ENCODE measurements at places on chromosomes 7 and 10. TPM values are rescaled to one million over a fixed set of nuclear protein-coding genes. Genes with fewer than 3 reads are reported as not detected.

DNA sequence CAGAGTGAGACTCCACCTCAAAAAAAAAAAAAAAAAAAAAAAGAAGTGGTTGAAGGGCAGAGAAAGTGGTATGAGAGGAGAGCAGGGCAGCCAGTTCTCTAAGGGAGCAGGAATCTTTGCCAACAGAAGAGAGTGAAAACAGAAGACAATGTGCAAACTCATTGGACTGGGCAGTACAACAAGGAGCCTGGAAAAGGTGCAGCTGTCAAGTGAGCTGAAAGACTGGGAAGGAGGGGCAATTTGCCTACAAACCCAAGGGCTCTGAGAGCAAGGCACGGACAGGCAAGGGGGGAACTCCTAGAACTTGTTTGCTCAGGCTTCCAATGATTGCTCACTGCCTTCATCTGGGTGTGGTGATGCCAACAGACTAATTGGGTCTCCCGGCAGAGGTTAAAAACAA, 9.5 kb downstream of the ACTR1A start:
- DNase-seq = no peak

DNA sequence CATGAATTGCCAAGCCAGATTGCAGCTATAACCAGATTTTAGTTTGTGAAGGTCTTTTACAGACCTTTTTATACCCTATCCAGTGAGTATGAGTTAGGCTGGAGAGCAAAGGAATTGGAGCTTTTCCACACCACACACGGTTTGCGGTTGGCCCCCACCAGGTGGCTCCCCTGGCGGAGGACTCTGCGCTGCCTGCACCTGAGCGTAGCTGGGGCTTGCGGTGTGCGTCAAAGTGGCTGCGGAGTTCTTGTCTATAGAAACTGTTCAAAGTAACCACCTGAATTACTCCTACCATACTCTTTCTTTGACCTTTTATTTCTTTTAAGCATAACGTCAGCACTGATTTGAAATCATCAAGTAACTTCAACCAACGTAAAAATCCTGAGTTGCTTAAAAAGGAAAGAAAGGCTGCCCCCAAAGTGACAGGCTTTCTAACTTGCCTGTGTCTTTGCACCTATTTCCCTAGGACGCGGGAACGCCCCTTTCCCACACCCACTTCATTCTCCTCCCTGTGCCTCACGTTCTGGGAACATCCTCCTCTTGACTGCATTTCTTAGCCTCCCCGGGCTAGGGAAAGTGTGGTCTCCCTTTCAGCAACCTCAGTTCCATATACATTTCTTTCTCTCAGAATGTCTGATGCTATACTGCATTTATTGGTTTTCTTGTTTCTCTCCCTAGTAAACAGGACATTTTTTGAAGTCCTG, 47.6 kb upstream of the TMEM72 start:
- DNase-seq = no peak

DNA sequence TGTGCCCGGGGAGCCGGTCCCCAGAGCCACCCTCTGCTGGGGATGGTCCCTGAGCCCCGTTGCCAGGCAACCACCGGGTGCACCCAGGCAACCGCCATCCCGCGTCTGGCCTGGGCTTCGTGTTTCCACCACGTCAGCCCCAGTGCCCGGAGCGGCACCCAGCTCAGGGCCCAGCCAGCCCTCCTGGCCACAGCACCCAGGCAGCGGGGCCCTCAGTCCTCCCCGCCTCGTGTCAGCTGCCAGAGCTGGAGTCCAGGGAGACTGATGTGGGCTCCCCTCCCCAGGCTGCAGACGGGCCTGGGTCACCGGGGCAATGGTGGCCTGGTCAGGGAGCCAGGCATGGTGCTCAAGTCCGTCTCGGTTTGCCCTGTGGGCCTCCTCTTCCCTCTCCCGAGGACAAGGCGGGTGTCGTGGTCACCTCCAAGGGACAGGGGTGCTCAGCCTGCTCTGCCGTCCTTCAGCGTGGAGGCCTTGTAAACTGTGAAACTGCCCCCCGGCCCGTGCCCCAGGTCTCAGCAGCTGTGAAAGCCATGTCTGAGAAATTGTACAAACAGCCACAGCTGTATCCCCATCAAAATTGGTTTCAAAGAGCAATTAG, 72.5 kb downstream of the MICALL2 start:
- DNase-seq = no peak

- no peak for DNase-seq
These were observed 40.2 kb upstream of the PROSER2 start for GRCh38 chr10:11782793-11783557.

DNA sequence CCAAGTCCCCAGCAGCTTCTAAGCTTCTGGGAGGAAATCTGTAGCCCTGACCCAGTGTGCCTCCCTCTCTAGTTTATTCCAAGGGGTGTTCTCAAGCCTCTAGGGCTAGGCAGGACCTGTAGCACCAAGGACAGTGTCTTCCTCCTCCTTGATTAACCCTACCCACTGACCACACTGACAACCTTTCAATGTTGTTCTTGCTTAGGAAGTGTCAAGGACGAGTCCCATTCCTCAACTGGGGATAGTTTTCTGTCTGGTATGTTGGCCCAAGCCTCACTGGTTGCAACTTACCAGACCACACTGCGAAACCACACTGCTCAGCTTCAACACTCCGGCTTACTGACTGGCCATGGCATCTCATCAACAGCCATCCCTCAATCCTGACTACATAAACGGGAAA, 100.0 kb downstream of the RNF216 start:
- DNase-seq = no peak

DNA sequence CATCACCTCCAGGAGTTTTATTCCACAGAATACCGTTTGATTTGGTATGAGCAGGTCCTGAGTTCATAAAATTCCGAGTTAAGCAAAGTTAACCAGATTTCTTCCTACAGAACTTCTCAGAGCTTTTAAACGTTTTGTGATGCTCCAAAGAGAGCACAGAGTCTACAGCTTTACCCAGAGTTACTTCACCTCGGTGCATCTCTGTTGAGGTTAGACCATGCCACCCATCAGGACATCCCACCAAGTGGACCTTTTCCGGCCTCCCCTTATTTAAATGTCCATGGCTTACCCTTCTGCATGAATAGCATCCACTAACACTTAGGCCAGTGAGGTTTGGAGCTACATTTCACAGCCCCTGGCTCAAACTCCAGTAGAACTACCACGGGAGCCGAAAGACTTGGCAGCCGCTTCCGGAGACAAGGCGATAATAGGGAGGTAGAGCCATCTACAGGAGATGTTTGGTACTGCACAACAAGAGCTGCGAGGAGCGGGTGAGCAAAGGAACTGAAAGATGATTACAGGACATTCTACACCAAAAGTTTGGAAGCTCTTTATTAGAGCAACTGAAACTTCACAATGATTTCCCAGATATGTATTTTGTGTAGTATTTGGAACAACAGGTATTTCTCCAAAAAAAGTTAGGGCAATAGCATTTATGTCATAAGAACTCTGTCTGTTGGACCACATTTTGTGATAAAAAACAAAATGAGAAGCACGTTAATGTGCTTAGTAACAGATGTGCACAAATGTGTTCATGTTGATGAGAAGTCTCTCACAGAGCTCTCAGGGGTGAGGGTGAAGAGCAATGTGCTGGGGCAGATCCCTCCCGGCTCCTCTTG, 174.7 kb downstream of the HERPUD2 start:
- peak; percentile 57 for DNase-seq

- no peak for DNase-seq
These were observed 8.1 kb downstream of the ABHD11 start for GRCh38 chr7:73730485-73730884.

GRCh38 chr7:4134204-4134603, 547.9 kb upstream of the FOXK1 start:
- no peak for DNase-seq

- no peak for DNase-seq
These were observed at the start of gene TMEM229A for GRCh38 chr7:124032369-124033094. TSS of gene TMEM229A (minus strand) at chr7:124033067. CDS start at chr7:124033003, 64 bp downstream.

DNA sequence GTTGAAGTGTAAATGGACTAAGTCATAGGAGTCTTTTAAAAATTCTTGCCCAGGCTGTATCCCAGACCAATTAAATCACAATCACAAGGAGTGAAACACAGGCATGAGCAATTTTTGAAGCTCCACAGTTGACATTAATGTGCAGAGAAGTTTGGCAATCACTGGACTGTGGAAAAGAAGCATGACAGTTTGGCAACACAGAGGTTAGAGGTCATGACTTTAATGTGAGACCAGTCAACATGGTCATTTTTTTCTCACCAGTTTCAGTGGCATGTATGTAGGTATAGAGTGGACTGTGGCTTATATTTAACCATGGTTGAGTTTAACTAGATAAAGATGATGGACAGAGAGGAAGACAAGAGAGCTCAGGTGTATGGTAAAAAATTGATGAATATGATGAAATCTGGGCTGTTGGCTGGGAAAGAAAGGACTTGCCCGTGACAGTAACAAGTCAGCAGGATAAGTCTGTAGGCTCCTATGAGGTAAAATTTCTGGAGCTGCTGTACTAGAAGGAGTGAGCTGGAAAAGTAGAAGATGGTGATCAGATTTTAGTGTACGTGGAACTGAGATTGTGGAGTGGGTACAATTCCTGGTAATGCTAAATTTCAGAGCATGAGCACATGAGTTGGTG, 432.2 kb upstream of the GHITM start:
- no peak for DNase-seq

DNA sequence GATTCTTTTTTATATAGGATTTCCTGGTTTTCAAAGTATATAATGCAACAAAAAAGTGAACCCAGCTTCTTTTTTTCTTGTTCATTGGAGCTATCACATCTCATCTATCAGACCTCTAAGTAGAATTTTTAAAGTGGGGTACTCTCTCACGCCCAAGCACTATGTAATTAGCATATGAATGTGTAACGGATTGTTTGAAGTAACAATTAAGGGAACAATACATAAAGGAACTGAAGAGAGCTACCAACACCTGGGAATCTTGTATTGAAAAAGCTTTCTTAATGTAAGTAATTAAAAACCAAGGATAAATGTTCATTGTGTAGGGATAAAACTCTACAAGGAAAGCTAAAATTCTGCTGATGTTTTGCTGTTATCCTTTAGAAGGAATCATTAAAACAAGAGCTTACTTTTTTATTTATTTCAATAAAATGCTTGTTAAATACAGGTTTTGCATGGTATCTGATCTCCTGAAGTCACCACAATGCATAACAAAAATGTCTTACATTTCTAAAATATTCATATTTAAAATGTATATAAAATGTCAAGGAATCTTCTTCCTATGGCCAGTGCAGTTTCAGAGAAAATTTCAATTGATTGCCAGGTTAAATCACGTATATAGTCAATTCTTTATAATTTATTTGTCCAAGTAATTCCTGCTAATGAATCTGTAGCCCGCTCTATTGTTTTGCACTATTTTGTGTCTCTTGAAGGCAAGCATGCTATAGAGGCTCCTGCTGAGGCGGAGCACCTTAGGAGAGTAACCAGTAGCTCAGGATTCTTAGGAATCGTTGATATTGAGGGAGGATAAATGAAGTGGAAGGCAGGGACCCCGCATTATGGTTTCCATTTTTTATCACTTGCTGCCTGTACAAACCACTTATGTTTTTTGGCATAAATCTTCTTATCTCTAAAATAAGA, 51.6 kb downstream of the PTPRZ1 start:
- DNase-seq = no peak

DNA sequence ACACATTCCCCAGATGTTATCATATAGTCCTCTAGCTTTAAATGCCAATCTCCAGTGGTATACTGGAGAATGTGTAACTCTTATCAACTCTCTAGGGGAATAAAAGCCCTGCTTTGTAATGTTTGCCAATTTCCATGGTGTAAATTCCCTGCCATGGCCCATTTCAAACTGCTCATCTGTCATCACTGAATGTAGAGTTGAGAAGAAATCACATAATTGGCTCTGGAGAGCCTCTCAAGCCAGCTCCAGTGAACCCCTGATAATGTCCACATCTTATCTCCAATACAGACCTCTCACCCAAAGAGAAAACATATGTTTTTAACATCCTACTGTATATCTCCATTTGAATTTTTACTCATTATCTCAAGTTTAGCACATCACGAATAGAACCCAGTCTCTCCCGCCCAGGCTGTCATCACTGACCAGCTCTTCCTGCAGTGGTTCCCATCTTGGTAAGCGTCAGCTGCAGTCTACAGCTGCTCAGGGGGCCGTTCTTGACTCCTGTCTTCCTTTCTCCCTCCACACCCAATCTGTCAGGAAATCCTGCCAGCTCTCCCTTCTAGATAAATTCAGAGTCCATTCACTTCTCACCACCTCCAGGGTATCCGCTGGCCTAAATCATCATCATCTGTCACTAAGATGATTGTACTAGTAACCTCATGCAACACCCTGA, 332.4 kb downstream of the FRMD4A start:
- DNase-seq = no peak

DNA sequence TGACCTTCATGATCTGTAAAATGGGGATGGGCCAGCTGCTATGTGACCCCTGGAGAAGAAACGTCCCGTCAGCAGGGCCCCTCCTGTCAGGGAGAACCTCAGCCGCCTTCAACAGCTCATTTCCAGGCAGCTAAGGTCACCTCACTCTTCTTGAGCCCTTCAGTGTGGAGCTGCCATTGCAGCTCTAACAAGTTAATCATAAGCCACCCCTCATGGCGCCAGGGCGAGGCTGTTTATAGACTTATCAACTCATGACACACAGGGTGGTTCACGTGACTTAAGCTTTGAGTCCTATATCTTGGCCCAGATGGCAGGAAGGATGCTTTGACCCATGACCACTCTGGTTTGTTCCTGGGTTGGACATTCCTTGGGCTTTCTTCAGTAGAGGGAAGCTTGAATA, 315.1 kb downstream of the TNS3 start:
- DNase-seq = no peak

- DNase-seq = no peak
These were observed 1008.5 kb downstream of the ANKRD7 start for GRCh38 chr7:119233015-119233414.

- DNase-seq = no peak
These were observed 102.1 kb downstream of the DOCK4 start for GRCh38 chr7:112104120-112104519.

DNA sequence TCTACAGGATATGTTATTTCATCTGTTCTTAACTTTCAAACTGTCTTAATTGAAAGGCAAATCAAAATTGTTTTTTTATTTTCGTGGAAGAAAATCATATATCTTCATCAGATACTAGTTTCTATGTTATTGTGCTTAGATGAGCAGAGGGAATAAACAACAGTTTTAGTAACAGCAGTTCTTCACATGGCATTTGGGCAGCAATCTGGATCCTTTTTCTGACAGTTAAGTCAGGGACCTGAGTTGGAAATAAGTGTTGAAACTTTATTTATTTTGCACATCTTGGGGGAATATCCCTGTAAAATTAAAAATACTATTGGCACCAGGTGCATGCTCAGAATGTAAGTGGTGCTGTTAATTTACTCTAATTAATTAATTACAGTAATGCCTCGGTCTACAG, 296.3 kb downstream of the GPAM start:
- DNase-seq = no peak

DNA sequence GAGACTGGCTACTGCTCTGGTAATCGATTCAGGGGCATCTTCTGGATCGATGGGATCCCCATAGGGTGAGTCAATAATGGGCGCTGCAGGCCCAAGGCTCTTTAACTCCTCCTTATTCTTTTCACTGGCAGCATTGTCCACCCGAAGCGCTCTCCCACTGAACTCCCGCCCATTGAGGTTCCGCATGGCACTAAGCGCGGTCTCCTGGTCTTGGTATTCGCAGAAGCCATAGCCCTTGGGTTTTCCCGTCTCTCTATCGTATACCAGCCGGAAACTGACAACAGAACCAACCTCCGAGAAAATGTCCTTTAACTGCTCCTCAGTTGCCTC, 285 bp downstream of the CSTF2T start:
- no peak for DNase-seq

- DNase-seq = no peak
These were observed 287.8 kb upstream of the CDC14C start for GRCh38 chr7:48636391-48637015.

The AGBL3 gene
- 9.0 TPM for polyA plus RNA-seq

The TEX36 gene
- not detected for polyA plus RNA-seq

The EIF5AL1 gene
- 0.76 TPM for polyA plus RNA-seq

The C10orf62 gene
- polyA plus RNA-seq = not detected

The ABCB1 gene
- 0.79 TPM for polyA plus RNA-seq

The UCN3 gene
- 1.5 TPM for polyA plus RNA-seq

The CNPY1 gene
- polyA plus RNA-seq = not detected

The FIS1 gene
- 160 TPM for polyA plus RNA-seq
